ENCODE measurements at places on chromosomes 11 and 22. TPM values are rescaled to one million over a fixed set of nuclear protein-coding genes. Genes with fewer than 3 reads are reported as not detected.

The MAPK8IP2 gene
- total RNA-seq: 2.1 TPM

The DCDC1 gene
- total RNA-seq: 0.27 TPM

The CHADL gene
- total RNA-seq: 2.9 TPM

DNA sequence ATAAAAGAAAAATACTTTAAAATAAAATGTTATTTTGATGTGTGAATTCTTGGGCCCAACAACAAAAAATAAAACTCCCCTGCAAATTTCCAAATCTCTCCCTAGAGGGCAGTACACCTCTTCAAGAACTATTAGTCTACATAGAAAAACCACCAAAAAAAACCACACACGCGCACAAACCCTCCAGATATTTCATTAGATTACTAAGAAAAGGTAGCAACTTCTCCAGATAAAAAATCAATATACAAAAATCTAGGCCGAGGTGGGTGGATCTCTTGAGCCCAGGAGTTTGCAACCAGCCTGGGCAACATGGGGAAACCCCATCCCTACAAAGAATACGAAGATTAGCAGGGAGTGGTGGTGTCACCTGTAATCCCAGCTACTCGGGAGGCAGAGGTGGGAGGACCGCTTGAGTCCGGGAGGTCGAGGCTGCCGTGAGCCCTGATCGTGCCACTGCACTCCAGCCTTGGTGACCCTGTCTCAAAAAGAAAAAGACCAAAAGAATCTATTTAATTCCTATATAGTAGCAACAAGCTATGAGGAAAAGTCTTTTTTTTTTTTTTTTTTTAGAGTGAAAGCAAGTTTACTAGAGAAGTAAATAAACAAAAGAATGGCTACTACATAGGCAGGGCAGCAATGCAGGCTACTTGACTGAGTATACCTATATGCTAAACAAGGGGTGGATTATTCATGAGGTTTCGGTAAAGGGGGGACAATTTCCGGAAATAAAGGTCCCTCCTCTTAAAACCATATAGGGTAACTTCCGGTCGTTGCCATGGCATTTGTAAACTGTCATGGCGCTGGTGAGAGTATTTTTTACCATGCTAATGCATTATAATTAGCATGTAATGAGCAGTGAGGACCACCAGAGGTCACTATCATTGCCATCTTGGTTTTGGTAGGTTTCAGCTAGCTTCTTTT is 13.1 kb downstream of the B3GNT6 start:
- DNase-seq: peak; percentile 91

- peak; percentile 65 for DNase-seq
Measured at GRCh38 chr11:10454878-10455631, at the start of gene AMPD3. Gene AMPD3 (plus strand): TSS chr11:10455264. CDS start chr11:10461520, 6,256 bp downstream.

DNA sequence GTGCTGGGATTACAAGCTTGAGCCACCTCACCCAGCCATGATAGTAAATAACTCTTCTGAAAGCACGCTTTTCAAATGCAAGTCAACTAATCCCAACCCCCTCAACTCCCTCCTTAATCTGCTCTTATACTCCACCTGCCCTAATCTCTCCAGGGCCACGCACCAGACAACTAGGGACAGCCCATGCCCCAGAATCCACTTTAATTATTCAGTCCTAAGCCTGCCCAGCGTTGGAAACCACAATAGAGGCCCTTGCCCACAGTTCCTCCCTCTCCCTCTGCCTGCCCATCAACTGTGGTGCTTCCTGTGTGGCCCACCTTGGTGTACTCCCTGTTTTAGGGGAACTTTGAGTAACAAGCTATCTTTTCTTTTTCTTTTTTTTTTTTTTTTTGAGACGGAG is 2.7 kb upstream of the VPREB3 start:
- no peak for DNase-seq

DNA sequence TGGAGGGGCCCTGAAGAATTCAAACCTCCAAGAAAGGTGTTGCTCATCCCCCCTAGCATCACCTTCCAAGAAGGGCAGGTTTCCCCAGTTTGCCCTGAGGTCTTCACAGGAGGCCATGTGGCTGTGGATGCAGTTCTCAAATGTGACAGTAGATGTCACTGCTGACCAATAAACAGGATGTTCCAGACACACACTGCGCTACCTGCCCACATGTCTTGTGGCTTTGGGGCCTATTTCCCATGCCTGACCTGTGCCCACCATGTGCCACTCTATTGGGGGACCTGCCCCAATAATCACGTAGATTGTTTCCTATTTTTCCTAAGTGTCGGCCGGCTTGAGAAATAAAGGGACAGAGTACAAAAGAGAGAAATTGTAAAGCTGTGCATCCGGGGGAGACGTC is 4.5 kb downstream of the GSTT2 start:
- DNase-seq: no peak

DNA sequence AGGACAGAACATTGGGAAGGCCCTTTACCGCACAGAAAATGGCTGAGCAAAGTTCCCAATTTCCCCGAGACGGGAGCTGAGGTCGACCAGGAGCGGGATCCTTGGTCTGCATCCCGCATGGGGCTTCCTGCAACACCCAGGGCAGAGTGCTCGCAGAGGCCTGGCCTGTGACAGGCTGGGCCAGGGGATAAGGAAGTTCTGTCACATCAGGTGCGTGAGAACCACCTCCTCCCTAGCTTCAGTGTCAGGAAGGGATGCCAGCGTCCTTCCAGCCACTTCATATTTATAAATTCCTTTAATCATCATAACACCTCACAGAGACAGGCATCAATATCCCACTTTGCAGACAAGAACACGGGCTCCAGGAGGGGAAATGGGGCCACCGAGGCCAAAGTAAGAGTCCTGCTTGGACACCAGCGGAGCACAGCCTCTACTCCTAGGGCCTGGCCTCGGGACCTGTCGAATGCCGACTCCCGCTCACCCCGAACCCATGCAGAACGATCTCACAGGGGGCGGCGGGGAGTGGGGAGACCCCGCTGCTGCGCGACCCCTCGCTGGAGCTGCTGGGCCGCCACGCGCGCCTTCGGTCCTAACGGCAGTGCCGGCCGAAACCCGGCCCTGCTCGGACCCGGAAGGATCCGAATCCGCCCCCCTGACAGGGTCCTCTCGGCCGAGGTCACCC is 532 bp downstream of the BET1L start:
- no peak for DNase-seq

GRCh38 chr11:114909866-114910265 is 231.5 kb downstream of the NXPE2 start:
- DNase-seq: peak; percentile 9
